Daoy (cell line): ENCODE measurements at places on chromosomes 6 and 20. TPM values are rescaled to one million over a fixed set of nuclear protein-coding genes. Genes with fewer than 3 reads are reported as not detected.

DNA sequence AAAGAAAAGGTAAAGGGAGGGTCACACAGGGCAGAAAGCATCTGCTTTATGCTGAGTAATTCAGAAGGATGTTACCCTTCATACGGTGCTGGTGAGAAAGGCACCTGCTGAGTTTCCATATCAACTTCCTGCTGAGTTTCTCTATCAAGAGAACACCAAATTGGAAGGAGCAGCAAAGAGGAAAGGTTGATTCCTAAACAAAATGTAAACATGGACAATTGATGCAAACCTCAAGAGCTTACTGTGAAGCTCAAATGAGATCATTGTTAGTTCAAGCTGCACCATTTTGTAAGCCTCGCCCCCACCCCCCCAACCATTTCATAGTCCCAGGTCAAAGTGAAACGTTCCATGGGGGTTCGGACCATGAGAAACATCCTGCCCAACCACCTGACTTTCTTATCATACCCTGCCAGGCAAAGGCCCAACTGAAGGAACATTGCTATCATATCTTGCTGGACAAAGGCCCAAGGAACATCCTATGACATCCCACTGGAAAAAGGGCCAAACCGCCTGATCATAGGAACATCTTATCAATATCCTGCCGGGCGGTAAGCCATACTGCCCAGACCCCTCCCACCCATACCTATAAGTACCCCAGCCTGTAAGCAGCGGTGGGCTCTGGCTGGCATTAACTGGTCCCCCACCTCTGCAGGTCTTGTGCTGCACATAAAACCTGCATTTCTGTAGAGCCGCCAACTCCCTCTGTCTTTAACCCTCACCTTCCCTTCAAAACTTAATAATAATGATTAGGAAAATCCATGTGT lies 171.6 kb downstream of the UBE3D start:
- no peak for DNase-seq

GRCh38 chr6:168884050-168884645 lies 369.5 kb downstream of the THBS2 start:
- DNase-seq = no peak

TREM1 gene
- total RNA-seq = not detected in 2 replicates

DNA sequence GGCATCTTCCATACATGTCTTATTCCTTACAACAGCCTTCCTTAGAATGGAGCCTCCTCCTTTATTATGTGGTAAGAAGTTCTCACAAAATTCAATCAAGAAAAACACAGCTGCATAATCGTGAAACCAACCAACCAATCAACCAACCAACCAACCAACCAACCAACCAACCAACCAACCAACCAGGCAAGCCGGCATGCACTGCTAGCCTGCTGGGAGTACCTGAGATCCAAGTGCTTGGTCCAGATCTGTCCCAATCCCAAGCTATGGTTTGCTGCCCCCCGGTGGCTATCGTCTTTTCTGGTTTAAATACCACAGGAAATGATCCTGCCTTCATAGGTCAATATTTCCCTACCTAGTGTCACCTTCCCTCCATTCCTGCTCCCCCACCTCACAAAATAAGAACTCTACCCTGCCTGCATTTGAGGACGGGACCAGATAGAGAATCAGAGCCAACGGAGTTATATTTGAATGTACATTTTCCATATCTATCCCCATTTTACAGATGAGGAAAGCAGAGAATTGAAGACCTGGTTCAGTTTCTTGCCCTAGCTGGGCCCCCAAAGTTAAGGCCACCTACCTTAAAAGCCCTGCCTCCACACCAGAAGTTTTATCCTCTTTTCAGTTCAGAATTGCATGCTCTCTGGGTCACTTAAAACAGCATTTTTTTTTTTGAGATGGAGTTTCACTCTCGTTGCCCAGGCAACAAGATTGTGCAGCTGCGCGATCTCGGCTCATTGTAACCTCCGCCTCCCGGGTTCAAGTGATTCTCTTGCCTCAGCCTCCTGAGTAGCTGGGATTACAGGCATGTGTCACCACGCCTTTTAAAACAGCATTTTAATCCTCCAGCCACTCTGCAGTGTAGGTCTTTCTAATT lies 27.1 kb downstream of the RAB44 start:
- peak; percentile 74 for DNase-seq

DNA sequence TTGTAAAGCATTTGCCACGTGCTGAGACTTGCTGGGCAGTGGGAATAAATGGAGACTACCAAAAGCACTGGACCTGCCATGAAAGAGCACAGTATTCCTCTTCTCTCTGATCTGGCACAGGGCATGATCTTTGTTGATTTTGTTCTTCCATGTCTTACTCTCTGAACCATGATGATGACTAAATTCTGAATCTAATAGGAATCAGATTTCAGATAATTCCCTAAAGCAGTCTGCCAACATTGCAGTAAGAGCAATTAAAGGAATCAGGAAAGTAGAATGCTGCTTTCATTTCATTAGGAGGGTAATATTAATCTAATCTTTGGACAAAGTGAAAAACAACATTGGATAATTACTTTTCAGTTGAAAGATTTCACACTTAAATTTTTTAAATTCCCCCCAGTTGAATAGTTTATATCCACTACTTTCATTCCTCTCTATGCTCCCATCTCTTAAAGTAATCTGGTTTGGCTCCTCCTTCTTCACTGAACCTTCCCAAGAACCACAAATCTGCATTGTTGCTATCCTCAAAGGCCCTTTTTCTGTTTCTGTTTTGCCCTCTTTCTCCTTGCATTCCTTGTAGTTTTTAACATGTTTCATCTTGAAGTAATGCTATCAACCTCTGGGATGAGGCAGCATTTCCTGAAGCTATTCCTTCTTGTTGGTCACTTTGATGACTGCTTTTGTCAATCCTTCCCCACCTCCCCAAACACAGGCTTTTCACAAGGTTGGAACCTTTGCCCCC lies 243.2 kb upstream of the TENT5A start:
- peak; percentile 46 for DNase-seq

ZFP57 gene
- 0.57 TPM in 1 of 2 replicates, not detected in the other for total RNA-seq

LHFPL5 gene
- not detected in 2 replicates for total RNA-seq

- no peak for DNase-seq
Observed at GRCh38 chr6:157430834-157431233, 49.8 kb downstream of the ZDHHC14 start.

PDE10A gene
- total RNA-seq = 6.7 and 6.8 TPM in 2 replicates

- no peak for DNase-seq
Observed at GRCh38 chr6:524803-525202, 132.1 kb downstream of the HUS1B start.

- DNase-seq = no peak
Observed at GRCh38 chr6:28368522-28368921, 18.8 kb downstream of the ZKSCAN3 start.

POU5F1 gene
- total RNA-seq = 5.6 and 12.2 TPM in 2 replicates

DNA sequence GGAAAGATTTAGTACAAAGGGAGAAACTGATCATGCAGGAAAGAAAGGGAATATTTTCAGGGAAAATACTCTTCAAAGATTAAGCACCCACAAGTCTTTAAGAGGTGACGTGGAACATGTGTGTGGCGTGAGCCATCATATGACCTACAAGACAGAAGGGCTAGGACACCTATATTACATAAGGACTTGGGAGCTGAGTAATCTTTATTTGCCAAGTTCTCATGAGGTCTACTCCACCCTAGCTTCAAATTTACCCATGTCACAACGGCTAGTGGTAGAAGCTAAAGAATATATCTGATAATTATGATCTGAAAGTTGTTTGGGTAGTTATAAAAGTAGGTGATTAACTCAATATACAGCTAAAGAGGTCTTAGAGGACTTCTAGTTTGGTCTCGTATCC lies 167.8 kb downstream of the GJA10 start:
- DNase-seq = no peak

RIMS4 gene
- total RNA-seq = 2.0 and 2.1 TPM in 2 replicates

DNA sequence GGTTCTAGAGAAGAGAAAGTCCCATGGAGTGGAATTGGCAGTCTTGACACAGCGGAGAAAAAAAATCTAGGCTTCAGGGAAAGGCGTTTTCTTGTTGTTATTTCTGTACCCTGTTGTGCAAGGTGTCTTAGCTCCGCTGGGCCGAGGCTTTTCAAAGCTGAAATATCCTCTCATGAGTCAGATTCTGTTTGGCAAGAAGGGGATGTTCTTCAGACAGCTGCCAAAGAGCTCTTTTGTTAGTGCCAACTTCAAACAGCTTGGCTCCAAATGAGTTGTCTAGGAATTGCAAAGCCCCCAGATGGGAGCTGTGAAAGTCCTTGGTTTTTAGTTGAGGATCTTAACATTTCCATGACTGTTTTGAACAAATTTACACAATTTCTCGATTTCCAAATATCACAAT lies 45.6 kb downstream of the LRRN4 start:
- DNase-seq = peak; percentile 60

- DNase-seq = no peak
Observed at GRCh38 chr6:43636308-43636659, 644 bp downstream of the MAD2L1BP start.

DNA sequence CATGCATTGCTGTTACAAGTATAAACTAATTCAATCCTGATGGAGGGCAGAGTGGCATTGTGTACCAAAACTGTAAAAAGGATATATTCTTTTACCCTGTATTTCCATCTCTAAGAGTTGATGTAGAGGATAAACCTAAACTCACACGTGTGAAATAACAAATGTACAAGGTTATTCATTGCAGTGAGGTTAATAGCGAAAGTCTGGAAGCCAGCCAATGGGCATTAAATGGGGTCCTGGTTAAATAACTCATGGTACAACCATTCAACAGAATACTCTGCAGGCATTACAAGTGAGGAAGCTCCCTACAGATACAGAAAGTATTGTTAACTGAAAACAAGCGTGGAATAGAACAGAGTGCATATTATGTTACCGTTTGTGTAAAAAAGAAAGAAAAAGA lies 56.9 kb downstream of the BCAS1 start:
- DNase-seq = no peak

PDYN gene
- total RNA-seq = not detected in 2 replicates

DNA sequence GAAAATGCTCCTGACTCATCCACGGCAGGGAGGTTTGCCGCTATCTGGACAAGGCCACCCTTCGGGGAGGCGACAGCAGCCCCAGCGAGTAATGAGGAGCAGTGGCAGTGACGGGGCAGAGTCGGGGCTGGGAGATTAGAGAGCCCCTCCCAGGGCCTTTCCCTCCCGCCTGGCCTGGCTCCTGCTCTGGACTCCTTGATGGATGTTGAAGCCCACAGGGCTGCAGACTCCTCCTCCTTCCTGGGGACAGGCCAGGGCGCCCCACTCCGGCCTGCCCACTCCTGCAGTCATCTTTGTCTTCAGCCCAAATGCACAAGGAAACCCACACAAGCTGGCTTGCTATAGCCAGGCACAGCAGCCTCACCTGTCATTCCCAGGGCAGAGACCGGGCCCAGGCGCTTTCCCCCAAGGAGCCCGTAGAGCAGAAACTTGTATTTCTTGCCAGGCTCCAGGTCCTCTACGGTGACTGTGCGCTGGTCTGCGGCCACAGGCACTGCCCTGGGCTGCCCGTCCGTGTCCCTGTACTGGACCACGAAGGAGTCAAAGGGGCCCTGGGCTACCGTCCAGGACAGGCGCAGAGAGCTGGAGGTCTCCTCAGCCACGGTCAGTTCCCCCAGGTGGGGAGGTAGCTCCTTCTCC lies 7.7 kb downstream of the CYP21A2 start:
- DNase-seq = no peak

- DNase-seq = peak; percentile 86
Observed at GRCh38 chr6:32118782-32119628, 9.0 kb downstream of the ATF6B start.
